ENCODE measurements at places on chromosomes 2 and 18. TPM values are rescaled to one million over a fixed set of nuclear protein-coding genes. Genes with fewer than 3 reads are reported as not detected.

OR6B2 gene
- total RNA-seq: not detected

RGPD5 gene
- total RNA-seq: 7.8 TPM

LAMA1 gene
- total RNA-seq: 0.07 TPM

DOK6 gene
- total RNA-seq: not detected

SCN9A gene
- 2.8 TPM for total RNA-seq

SLC5A7 gene
- not detected for total RNA-seq

FNDC4 gene
- total RNA-seq: 5.3 TPM

DSG4 gene
- total RNA-seq: not detected

ACKR3 gene
- total RNA-seq: 20.2 TPM

SCN2A gene
- 0.01 TPM for total RNA-seq

PPP1CB gene
- 106 TPM for total RNA-seq

MZT2A gene
- 204 TPM for total RNA-seq

PLA2R1 gene
- 1.7 TPM for total RNA-seq

ST8SIA3 gene
- total RNA-seq: not detected

IAH1 gene
- total RNA-seq: 84.1 TPM
